ENCODE measurements at places on chromosomes 2 and 18. TPM values are rescaled to one million over a fixed set of nuclear protein-coding genes. Genes with fewer than 3 reads are reported as not detected.
A peak's percentile ranks its signal among the peaks of the same experiment; 100 is the strongest.

GRCh38 chr2:105323111-105323510 lies 6.4 kb downstream of the TGFBRAP1 start:
- no peak for DNase-seq

The RTP5 gene
- not detected for polyA plus RNA-seq

DNA sequence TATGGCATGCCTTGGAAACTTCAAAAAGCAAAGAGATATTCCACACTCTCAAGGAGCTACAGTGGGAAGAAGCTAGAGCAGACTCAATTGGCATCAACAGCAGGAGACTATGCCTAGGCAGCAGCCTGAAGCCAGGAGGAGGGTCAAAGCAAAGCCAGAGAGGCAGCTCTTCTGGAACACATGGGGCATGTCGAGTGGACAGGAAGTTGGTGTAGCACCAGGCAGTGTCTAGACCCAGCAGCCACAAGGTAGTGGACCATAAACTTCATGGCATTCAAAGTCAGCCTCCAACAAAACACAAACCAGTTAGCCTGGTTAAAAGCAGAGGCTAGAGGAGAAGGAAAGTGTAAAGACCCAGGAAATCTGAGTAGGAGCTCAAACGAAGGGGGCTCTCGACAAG lies 311.2 kb upstream of the PKDCC start:
- DNase-seq, result no peak

- no peak for DNase-seq
These were observed 12.4 kb upstream of the UPP2 start for GRCh38 chr2:158089322-158089721.

The ANKRD23 gene
- 2.7 TPM for polyA plus RNA-seq

GRCh38 chr2:6784291-6784690 lies 81.4 kb downstream of the CMPK2 start:
- no peak for DNase-seq

The LRATD1 gene
- polyA plus RNA-seq, result 0.07 TPM

The GPR75 gene
- polyA plus RNA-seq, result 3.9 TPM

GRCh38 chr2:88827821-88828220 lies 136.3 kb downstream of the RPIA start:
- DNase-seq, result no peak

DNA sequence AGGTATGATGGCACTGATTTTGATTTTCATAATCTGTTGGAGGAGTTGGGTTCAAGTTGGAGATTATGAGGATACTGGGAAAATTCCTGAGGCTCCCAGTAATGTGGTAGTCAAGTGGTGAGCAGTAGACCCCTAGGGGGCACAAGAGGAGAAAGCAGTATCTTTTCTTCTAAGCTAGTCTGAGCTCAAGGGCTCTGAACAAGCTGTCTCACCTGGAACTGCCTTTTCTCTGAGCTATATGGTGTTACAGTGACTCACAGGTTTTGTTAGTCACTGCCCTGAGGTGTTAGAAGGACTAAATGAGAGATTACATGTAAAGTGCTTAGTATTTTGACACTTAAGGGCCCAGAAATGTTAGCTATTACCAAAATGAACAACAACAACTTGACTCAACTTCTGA lies 42.2 kb downstream of the CD302 start:
- peak; percentile 51 for DNase-seq

GRCh38 chr2:58030771-58031170 lies 15.8 kb upstream of the VRK2 start:
- peak; percentile 21 for DNase-seq

GRCh38 chr18:44792456-44793061 lies 111.9 kb downstream of the SETBP1 start:
- no peak for DNase-seq

The ADD2 gene
- polyA plus RNA-seq, result 0.07 TPM

- DNase-seq, result peak; percentile 33
These were observed 6.1 kb downstream of the CFAP221 start for GRCh38 chr2:119550346-119550745.

GRCh38 chr2:200869014-200869413 lies 4.6 kb upstream of the CLK1 start:
- DNase-seq, result no peak

The IL18RAP gene
- 0.05 TPM for polyA plus RNA-seq

The VIT gene
- not detected for polyA plus RNA-seq

The OTX1 gene
- polyA plus RNA-seq, result 1.0 TPM

DNA sequence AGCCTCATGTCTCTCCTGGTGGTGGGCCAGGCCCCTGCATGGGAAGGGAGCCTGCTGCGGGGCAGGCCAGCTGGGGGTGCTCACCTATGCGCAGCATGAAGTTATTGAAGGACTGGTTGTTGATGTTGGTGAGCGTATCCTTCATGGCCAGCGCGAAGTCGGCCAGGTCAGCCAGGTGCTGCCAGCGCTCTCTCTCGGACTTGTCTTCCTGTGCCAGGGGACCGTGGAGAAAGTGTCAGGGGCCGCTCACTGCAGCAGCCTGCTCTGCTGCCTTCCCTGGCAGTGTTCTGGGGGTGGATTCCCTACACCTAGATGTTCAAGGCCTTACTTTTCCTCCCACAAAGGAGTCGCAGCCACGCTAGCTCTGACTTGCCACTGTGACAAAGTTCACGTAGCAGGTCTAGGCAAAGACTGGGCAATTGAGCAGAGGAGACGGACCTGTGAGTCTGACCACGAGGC lies 28.2 kb downstream of the CENPO start:
- no peak for DNase-seq

The NPAS2 gene
- 48.9 TPM for polyA plus RNA-seq

DNA sequence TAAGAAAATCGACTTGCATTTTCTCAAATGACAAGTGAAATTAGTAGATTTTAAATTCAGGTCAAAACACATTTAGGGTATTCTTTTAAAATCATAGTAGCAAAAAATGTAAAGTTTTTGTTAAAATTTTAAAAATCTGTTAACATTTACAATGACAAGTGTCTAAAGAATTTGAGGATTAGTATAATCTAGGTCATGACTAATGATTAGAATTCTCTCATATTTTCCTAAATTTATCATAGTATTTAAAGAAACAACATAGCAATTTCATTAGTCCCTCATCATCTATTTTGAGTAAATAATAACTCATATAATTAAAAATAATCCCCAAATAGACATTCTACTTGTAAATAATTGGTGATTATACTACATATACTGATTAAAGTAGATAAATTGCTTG lies 23.6 kb downstream of the THUMPD2 start:
- no peak for DNase-seq

The KIF5C gene
- polyA plus RNA-seq, result 0.20 TPM

GRCh38 chr2:149093579-149093978 lies 55.1 kb downstream of the LYPD6B start:
- no peak for DNase-seq

The SP5 gene
- polyA plus RNA-seq, result 50.8 TPM

GRCh38 chr2:28423856-28424605 lies 31.4 kb downstream of the FOSL2 start:
- DNase-seq, result no peak

- DNase-seq, result no peak
These were observed 803.3 kb upstream of the FAM98A start for GRCh38 chr2:34402376-34402775.

The PRSS56 gene
- polyA plus RNA-seq, result not detected

The PAX8 gene
- polyA plus RNA-seq, result 8.1 TPM

The TRIM43 gene
- polyA plus RNA-seq, result not detected

The DSG1 gene
- 0.04 TPM for polyA plus RNA-seq

GRCh38 chr2:138782383-138782782 lies 2.2 kb upstream of the NXPH2 start:
- no peak for DNase-seq

GRCh38 chr2:113131352-113132185 lies 4.2 kb downstream of the IL1RN start:
- no peak for DNase-seq

- peak; percentile 37 for DNase-seq
These were observed 30.9 kb upstream of the SERPINB12 start for GRCh38 chr18:63511285-63511684.

The ZNF236 gene
- polyA plus RNA-seq, result 3.0 TPM

The TTN gene
- polyA plus RNA-seq, result not detected

Data from HepG2 (cell line).